ENCODE measurements at places on chromosomes 11 and 22.

DNA sequence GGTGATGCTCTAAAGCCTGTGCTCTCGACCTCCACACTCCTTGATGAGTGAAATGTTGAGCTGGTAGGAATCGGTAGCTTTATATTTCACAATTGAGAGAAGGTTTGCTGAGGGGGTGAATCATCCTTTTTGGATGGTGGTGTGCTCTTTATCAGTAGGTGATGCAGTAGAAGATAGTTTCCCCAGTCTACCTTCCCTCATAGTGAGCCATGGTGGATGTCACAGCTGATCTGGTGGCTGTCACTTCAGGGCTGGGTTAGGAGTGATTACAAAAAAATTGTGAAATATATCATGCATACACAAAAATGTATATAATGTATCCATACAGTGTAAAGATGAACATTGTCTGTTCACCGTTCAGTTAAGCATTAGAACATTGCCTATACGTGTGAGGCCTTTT, 105.3 kb downstream of the GRAMD1B start:
- peak; percentile 31 for DNase-seq

DNA sequence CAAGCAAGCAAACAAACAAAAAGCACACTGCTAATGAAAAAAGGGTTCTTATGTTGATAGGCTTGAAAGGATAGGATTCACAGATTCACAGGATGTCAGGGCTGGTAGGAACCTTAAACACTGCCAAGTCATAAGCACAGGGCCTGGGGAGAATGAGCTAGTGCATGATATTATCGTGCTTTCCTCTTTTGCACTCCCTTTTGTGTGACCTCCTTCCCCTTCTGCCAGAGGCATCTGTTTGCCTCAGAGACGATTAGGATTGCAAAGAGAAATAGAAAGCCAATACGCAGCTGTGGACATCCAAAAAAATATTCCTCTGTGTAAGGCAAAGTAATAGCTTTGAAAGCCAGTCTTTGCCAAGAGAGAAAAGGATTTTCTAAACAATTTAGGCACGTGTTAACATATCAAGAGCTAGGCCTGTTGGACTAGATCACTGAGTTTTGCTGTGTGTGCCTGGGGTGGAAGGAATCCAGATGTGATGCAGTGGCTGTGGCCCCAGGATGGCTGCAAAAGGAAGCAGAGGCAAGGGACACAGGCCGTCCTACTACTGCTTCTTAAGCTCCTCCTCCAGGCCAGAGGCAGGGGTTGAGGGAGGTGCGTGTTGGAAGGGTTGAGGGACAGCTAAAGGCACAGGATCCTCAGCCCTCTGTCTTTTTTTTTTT, 30.6 kb downstream of the MCHR1 start:
- no peak for DNase-seq

- peak; percentile 100 for DNase-seq
Observed at GRCh38 chr11:35629914-35630313, 11.7 kb downstream of the FJX1 start.

DNA sequence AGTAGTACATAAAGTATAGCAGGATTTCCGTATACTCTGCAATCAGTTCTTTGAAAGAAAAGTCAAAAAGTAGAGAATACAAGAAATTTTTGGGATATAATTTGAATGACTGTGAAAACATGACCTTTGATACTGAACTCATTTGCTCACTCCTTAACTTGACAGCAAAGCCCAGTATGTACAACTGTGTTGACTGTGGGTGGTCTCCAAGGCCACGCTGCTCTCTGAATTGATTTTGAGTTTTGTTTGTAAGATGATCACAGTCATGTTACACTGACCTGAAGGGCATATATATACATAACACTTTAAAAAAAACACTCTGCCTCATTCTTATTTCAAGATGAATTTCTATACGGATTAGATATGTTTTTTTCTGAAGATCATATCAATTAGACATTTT, 9.5 kb upstream of the AMOTL1 start:
- DNase-seq = no peak

GRCh38 chr22:48085901-48086645, 1323.6 kb downstream of the TBC1D22A start:
- DNase-seq = no peak

DNA sequence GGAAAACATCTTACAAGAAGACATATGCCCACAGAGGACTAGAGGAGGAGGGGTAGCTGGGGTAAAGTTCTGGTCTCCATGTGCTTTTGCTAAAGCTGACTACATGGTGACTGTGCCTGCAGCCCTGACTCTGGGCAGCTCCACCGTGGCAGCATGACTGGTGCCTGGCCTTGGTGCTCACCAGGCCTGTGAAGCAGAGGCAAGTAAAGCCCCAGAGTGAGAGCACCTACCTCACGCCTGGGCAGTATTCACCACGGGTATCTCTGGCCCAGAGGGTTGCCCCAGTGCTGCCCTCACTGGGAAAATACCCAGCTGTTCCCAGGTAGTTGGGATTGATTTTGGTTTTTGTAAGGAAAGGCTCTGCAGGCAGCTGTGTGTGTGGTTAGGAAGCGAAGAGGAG, 78.3 kb downstream of the CTTN start:
- DNase-seq = no peak

- no peak for DNase-seq
Observed at GRCh38 chr11:59801160-59801706, 9.3 kb downstream of the MRPL16 start.

- DNase-seq = no peak
Observed at GRCh38 chr22:39419096-39419495, 19.5 kb downstream of the TAB1 start.

DNA sequence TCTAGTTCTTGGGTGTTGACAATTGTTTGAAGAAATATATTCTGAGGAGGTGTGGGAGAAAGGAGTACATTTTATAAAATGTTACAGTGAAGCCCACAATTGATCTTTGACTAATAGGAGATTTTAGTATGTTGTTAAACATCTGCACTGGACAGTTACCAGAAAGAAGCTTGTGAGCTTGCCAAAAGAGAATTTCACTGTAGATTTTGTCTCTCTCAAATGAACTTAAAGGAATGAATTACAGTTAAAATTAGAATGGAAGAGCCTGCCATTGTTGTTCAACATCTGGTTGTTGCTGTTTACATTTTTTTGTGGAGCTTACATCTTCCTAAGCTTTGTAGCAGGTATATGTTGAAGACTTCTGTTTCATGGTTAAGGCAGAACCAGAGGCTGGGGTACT, 620.5 kb upstream of the CCDC179 start:
- DNase-seq = no peak

GRCh38 chr22:38075105-38075825, 8.7 kb downstream of the SLC16A8 start:
- DNase-seq = no peak

GRCh38 chr22:36156515-36157419, 3.8 kb downstream of the APOL3 start:
- DNase-seq = peak; percentile 84

Measured in M059J (cell line).